ENCODE measurements at places on chromosomes 11 and 22.

DNA sequence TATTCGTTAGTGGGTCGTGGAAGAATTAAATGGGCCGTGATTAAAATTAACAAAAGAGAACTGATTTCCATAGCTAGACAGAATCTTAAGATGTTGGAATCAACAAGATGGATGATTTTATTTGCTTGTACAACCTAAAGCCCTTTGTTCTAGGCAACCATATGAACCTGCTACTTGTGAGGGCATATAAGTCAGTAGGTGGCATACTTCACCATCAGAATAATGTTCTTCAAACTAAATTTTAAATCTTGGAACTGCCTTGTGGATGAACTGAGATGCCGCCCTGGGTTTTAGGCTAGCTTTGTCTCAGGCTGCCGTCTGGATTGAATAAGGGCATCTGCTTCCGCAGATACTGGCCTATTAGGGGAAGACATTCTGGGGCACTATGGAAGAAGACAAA is 40.9 kb downstream of the CSRP3 start:
- no peak for DNase-seq

GRCh38 chr11:96052921-96053651 is 129.2 kb upstream of the MTMR2 start:
- no peak for DNase-seq

- DNase-seq: no peak
Measured at GRCh38 chr11:120629407-120630080, 118.0 kb downstream of the GRIK4 start.

GRCh38 chr11:35098855-35099254 is 40.1 kb upstream of the CD44 start:
- no peak for DNase-seq

DNA sequence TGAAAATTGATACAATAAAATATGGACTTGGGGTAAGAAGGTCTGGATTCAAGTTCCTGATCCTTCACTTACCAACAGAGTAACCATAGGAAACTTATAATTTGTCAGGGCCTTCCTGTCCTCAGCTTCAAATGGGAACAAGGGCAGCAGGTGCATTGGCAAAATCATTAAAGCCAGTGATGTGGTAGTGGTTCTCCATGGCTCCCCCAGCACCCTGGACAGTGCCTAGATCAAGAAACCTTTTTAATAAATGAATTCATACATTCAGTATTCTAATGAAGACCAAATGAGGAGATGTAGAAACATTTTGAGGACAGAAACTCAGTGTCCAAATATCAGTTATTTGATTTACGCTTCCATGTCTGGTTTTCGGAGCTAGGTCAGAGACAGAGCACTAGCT is 51.1 kb downstream of the SPATA19 start:
- DNase-seq: no peak
